ENCODE measurements at places on chromosomes 7 and 10. TPM values are rescaled to one million over a fixed set of nuclear protein-coding genes. Genes with fewer than 3 reads are reported as not detected.

ZPBP gene
- total RNA-seq = not detected

SLC13A4 gene
- total RNA-seq = not detected

GRCh38 chr10:14450041-14450491, 119.3 kb upstream of the FRMD4A start:
- no peak overlapping the region for H3K27ac ChIP-seq
- H3K27me3 ChIP-seq = no peaks in the 10 kb centered on the region
- H3K4me1 ChIP-seq = peaks cover 6% of the 10 kb centered on the region
- no peaks in the 10 kb centered on the region for H3K36me3 ChIP-seq

GRCh38 chr7:113922049-113922448, 3.2 kb upstream of the PPP1R3A start:
- no peaks in the 10 kb centered on the region for H3K4me1 ChIP-seq
- no peaks in the 10 kb centered on the region for H3K36me3 ChIP-seq
- no peak overlapping the region for H3K4me3 ChIP-seq

GRCh38 chr7:98348726-98349474, 52.0 kb downstream of the BAIAP2L1 start:
- DNase-seq = no peak
- H3K27ac ChIP-seq = no peak overlapping the region
- no peaks in the 10 kb centered on the region for H3K27me3 ChIP-seq
- no peaks in the 10 kb centered on the region for H3K4me1 ChIP-seq
- H3K4me3 ChIP-seq = no peak overlapping the region

- no peak overlapping the region for H3K4me3 ChIP-seq
- DNase-seq = no peak
- no peaks in the 10 kb centered on the region for H3K4me1 ChIP-seq
- no peaks in the 10 kb centered on the region for H3K36me3 ChIP-seq
- no peak overlapping the region for H3K27ac ChIP-seq
- no peaks in the 10 kb centered on the region for H3K27me3 ChIP-seq
Observed at GRCh38 chr7:31883761-31884164, 186.4 kb downstream of the PDE1C start.

GRCh38 chr10:73159038-73159648, 8.7 kb downstream of the ECD start:
- no peak overlapping the region for H3K4me3 ChIP-seq
- no peaks in the 10 kb centered on the region for H3K4me1 ChIP-seq
- no peak overlapping the region for H3K27ac ChIP-seq
- DNase-seq = no peak
- H3K27me3 ChIP-seq = no peaks in the 10 kb centered on the region
- H3K36me3 ChIP-seq = peaks cover 16% of the 10 kb centered on the region

Measured in pancreas (tissue), 10 donors.